ENCODE measurements at places on chromosomes 7 and 10.

DNA sequence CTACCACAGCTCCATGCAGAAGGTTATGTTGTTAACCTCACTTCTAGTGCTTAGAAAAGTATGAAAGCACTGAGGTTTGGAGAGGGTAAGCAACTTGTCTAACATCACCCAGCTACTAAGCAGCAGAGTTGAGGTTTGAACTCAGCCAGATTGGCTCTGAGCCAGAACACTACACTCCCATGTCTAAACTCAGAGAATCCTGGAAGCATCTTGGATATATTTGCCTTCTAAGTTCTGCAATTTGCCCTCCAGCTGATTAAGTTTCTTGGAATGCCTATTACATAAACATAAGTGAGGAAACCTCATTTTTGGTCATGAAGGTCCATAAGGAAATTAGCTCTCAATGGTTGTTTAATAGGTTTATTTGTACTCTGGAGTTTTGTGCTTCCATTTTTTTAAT lies 78.1 kb upstream of the PHYHIPL start:
- no peak for DNase-seq

- no peak for DNase-seq
These were observed 56.4 kb downstream of the KAT6B start for GRCh38 chr10:74882831-74883230.

GRCh38 chr10:74262856-74263255 lies 111.8 kb downstream of the ADK start:
- no peak for DNase-seq

DNA sequence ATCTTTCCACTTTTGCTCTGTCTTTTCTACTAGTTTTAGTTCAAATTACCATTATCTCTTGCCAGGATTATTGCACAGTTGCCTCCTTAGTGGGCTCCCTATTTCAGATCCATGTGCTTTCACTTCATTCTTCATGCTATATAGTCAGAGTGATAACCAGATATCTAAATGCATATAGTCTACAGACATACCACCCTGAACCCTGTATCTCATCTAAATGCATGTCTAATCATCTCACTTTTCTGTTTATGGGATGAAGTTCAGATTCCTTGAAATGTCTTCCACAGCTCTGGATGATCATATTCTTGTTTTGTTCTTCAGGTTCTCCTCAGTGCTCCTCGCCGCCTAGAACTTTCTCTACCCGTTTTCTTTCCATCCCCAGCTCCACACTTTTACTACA lies 13.8 kb downstream of the RSBN1L start:
- DNase-seq = no peak

- DNase-seq = no peak
These were observed 675.0 kb upstream of the MBL2 start for GRCh38 chr10:53447576-53447975.

GRCh38 chr10:70417568-70417967 lies 13.6 kb downstream of the EIF4EBP2 start:
- DNase-seq = no peak

DNA sequence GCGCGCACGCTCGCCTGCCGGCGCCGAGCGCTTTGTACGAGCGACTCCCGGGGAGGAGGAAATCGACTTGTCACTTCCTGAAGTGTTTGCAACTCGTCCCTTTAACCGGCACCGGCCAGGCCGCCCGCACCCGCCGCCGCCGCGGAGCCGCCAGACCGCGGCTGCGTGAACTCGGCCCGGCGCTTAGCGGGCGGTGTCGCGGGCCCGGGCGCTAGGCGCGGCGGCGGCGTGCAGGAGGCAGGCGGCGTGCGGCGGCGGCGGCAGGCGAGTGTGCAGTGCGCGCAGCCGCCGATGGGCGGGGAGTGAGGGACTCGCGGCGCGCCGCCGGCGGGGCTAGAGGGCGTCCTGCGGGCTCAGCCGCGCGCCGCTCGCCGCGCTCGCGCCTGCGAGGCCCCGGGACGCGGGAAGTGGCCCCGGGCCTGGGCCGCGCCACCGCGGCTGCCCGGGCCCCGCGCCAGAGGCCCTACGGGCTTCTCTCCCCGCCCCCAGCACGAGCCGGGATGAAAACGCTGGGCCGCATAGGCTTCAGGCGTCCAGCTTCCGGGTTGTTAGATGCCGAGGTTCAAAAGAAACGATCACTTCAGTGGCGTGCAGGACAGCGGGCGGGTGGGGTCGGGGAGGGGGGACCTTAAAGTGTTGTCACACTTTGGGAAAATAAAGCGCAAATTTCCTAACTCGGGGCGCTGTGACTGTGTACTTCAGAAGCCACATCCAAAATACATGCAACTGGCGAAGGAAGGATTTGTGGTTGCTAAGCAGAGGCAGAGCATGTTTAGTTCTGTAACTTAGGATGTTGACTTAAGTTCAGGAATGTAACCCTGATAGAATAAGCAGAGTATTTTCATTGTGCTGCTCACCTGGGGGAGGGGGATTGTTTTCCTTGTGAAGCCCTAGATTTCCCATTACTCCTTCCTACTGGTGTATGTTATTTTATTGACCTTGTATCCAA lies at the start of gene FAM53B:
TSS of gene FAM53B (minus strand) at position 277 of the 949 bp plus-strand sequence. CDS start 37,665 bp downstream, outside the sequence.
- peak; percentile 64 for DNase-seq

DNA sequence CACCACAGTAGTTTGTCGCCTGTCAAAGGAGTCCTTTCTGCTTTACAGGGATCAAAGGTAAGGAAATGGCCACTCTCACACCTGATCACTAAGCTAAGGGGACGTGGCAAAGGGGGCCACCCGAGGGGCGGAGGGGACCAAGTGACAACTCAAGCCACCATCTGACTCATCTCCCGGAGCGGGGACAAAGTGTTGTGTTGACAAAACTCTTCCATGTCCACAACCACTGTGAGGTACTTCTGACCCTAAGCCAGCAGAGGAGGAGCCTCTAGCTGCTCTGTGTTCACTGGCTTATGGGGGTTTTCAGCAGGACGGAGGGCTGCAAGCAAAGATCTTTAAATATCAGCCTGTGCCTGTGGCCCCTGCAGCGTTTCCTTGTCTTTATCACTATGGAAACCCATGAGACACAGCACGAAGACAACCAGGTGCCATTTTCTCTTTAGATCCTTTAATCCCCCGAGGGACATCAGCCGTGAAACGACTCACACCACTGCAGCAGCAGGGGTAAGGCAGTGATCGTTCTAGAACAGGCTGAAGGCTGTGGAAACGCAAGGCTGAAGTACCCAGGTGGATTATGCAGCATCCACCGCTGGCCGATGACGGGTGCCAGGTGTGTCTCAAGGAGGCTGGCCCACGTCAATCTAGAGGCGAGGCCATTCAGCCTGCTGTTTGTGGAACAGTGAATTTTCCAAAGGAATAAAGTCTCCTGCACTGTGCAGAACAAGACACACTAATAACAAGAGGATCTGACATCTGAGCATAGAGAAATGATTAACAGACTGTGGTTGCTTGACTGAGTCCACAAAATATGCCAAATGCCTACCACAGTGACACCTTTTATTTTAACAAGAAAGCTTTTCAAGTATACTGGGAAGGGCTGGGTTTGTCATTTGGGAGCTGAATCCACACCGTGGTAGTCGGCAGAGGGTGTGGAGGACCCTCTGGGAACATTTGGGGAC lies 26.6 kb upstream of the DDC start:
- no peak for DNase-seq

- no peak for DNase-seq
These were observed 42.2 kb downstream of the ADCYAP1R1 start for GRCh38 chr7:31094271-31094670.

DNA sequence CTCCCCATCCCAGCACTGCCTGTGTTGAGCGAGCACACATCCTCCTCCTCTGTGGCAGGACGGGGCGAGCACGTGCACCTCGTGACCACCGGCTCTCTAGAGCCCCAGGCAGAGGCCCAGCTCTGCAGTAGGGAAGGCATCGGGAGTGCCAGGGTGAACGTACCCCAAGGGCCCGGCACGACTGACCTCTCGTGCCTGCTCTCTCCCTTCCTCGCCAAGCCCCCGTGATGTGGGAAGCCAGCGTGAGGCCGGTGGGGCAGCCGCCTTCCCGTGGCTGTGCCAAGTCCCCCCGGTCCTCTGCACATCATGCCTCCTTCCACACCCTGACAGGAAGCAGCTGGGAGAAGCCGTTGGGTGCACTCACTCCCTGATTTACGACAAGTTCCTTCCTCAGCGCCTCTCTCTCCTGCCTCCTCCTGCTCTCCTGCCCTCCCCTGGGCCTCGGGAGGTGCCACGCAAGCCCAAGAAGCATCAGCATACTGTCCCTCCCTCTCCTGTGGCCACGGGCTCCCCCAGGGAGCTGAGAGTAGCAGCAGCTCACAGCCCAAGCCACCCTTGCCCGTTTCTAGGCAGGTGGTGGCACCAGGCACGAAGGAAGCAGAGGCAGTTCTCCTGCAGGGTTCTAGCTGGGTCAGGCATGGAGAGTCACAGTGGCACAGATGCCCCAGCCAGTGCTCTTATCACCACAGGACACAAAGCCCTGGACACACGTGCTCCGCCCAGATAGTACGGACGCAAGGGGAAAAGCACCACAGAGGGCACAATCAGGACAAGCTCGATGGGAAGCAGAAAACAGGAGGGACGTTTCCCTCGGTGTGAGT lies 47.0 kb downstream of the AMZ1 start:
- no peak for DNase-seq

DNA sequence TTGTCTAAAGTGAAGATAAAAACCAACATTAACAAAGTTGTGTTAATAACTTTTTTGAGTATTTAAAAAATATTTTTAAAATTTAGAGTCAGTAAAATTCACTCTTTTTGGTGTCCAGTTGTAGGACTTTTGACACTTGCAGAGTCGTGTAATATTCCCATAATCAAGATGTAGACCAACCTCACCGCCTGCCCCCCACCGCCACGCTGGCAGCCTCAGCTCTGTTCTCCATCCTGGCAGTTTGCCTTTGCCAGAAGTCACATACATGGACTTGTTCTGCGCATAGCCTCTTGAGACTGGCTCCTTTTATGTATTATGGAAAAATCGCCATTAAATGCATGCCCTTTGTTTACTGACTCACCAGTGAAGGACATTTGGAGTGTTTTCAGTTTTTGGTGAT lies 27.3 kb upstream of the SYCE1 start:
- no peak for DNase-seq

DNA sequence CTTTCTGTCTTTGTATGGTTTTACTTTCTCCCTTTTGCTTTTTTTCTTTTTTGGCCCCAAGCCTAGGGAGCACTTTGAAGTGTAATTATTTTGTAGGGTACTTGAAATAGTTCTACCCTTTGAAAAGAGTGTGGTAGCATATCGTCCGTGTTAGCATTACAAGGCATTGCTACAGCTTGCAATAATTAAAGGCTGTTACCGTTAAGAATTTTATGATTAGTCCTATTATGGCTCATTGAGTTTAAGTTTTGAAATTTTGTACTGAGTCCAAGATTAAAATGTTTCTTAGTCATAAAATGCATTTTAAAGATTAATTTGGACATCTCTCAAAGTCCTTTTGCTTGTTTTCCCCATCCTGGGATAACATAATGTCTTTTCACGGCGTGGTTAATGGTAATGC lies 490.0 kb upstream of the LRRN3 start:
- no peak for DNase-seq
